ENCODE measurements at places on chromosomes 3 and 15.

- DNase-seq, result no peak
- H3K4me3 ChIP-seq, result no peak overlapping the region
- no peaks in the 10 kb centered on the region for H3K27me3 ChIP-seq
These were observed 405.4 kb upstream of the TBL1XR1 start for GRCh38 chr3:177602601-177603147.

DNA sequence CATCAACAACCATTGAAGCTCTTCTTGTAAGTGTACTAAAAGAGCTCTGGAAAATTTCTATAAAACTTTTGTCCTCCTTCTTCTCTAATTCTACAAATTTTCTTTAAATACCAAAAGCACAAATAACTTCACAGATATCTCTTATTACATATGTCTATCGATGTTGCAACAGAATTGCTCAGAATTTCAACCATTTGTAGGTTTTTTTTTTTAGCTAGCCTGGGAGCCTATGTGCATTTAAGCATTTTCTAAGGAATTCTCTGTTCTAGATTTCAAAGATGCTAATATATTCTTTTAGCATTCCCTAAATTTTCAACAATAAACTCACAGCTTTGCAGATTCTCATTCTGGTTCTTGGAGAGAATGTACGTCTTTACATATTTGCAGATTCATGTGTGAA lies 774.3 kb upstream of the NR2F2 start:
- no peaks in the 10 kb centered on the region for H3K27me3 ChIP-seq
- no peaks in the 10 kb centered on the region for H3K36me3 ChIP-seq
- no peak overlapping the region for H3K4me3 ChIP-seq
- no peak for DNase-seq

- no peak for DNase-seq
- no peaks in the 10 kb centered on the region for H3K27me3 ChIP-seq
- no peak overlapping the region for H3K27ac ChIP-seq
These were observed 15.2 kb downstream of the ITIH3 start for GRCh38 chr3:52809662-52810377.

GRCh38 chr3:143465666-143466065 lies 346.1 kb downstream of the CHST2 start:
- peaks cover 5% of the 10 kb centered on the region for H3K4me1 ChIP-seq
- no peaks in the 10 kb centered on the region for H3K36me3 ChIP-seq
- no peaks in the 10 kb centered on the region for H3K27me3 ChIP-seq
- DNase-seq, result no peak
- no peak overlapping the region for H3K4me3 ChIP-seq

GRCh38 chr3:57131210-57131588 lies 34.0 kb downstream of the IL17RD start:
- no peaks in the 10 kb centered on the region for H3K36me3 ChIP-seq
- no peaks in the 10 kb centered on the region for H3K27me3 ChIP-seq
- no peak overlapping the region for H3K27ac ChIP-seq
- H3K4me1 ChIP-seq, result no peaks in the 10 kb centered on the region
- no peak for DNase-seq

GRCh38 chr15:94844538-94845389 lies 613.4 kb downstream of the MCTP2 start:
- peak; percentile 90 for DNase-seq
- H3K27me3 ChIP-seq, result no peaks in the 10 kb centered on the region
- no peaks in the 10 kb centered on the region for H3K36me3 ChIP-seq
- H3K4me1 ChIP-seq, result no peaks in the 10 kb centered on the region
- peak overlapping the region; percentile 32 for H3K4me3 ChIP-seq

DNA sequence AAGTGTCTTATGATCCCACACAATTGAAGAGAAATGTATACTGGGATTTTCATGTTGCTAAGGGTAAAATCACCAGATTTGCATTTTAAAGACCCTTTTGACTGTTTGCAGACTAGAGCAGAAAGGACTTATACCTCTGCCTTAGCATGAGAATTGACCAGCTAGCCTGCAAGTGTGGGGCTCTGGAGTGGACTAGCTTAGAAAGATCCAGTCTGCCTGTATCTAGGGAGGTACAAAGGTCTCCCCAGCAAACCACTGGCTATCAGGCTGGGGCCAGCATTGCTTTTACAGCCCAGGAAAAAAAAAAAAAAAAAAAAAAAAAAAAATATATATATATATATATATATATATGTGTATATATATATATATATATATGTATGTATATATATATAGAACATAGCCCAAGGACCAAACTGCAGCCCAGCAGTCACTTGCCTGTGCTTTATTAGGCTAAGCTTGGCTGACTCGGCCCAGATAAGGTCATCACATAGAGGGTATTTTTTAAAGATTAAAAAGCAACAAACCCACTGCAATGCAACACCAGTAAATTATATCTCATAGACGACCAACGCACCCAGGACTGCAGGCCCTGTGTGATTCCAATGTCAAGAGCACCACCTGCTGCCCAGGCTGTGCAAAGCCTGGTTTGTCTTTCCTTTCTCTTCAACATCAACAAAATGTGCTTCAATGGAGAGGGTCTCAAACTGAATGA lies 63.7 kb downstream of the DCLK3 start:
- no peak overlapping the region for H3K27ac ChIP-seq
- H3K4me1 ChIP-seq, result no peaks in the 10 kb centered on the region
- no peaks in the 10 kb centered on the region for H3K36me3 ChIP-seq
- H3K27me3 ChIP-seq, result no peaks in the 10 kb centered on the region
- DNase-seq, result peak; percentile 23
- no peak overlapping the region for H3K4me3 ChIP-seq

Measured in colonic mucosa (tissue), 4 donors.